ENCODE measurements at places on chromosomes 7 and 10. TPM values are rescaled to one million over a fixed set of nuclear protein-coding genes. Genes with fewer than 3 reads are reported as not detected.
A peak's percentile ranks its signal among the peaks of the same experiment; 100 is the strongest.

Gene CPA2
- not detected for total RNA-seq

Gene SVOPL
- total RNA-seq = 0.72 TPM

Gene RELN
- total RNA-seq = 31.9 TPM

Gene DHX32
- 29.2 TPM for total RNA-seq

Gene SH2D4B
- total RNA-seq = not detected

Gene PLEKHA1
- total RNA-seq = 65.4 TPM

Gene MRLN
- 120 TPM for total RNA-seq

Gene ORC5
- 213 TPM for total RNA-seq

Gene NACAD
- total RNA-seq = 5.1 TPM

DNA sequence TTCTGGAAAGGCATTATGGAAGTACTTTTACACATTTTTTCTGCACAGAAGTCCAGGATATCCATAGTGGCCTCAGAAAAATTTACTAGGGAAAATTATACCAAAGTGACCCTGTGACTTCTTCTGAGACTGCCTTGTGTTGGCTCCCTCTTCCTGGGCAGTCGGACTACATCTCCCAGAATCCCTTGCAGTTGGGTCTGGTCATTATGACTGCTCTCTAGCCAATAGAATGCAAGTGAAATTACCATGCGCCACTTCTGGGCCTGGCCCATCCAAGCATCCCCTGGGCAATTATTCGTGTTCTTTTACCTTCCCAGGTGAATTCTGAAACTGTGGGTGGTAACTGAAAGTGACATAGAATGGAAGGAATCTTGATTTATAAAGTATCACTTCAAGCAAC, 430.9 kb downstream of the ACTR3B start:
- DNase-seq = peak; percentile 2

DNA sequence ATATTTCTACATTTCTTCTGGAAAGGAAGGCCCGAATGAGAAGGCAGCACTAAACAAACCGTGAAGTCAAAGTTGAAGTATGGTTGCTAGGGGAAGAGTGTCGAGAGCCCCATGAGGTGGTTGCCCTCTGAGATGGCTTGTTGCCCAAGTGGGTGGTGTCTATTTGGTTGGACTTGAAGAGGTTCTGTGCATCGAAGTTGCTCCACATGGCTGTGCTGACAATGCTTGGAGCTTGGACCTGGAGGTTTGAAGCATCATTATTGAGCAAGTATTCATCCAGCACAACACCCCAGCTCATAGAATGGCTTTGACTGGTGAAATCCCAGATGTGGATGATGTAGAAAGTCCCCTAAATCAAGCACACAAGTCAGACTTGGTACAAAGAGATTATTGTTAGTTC, 165.2 kb upstream of the CDCA7L start:
- no peak for DNase-seq

GRCh38 chr10:61608255-61609033, 54.3 kb upstream of the CABCOCO1 start:
- DNase-seq = no peak

GRCh38 chr7:44819292-44819691, 22.8 kb downstream of the PPIA start:
- no peak for DNase-seq

- DNase-seq = no peak
Observed at GRCh38 chr7:15543256-15543655, 18.6 kb downstream of the AGMO start.

DNA sequence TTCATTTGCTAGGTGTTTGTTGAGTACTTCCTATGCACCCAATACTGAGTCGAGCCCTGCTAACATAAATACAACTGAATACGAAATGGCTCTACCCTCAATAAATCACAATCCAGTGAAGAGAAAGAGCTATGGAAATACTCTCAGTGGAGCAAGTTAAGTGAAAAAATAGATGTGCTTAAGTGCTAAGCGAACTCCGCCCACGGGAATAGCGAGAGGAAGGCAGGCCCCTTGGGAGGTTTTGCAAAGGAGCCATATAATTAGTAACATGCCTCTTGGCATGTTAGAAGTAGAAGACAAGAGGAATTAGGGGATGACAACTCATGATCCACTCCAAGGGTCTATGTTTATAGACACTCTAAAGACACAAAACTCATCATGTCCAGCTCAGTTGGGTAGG, 42.8 kb upstream of the TSPAN33 start:
- no peak for DNase-seq

- DNase-seq = peak; percentile 26
Observed at GRCh38 chr10:127279334-127279774, 83.0 kb upstream of the INSYN2A start.

DNA sequence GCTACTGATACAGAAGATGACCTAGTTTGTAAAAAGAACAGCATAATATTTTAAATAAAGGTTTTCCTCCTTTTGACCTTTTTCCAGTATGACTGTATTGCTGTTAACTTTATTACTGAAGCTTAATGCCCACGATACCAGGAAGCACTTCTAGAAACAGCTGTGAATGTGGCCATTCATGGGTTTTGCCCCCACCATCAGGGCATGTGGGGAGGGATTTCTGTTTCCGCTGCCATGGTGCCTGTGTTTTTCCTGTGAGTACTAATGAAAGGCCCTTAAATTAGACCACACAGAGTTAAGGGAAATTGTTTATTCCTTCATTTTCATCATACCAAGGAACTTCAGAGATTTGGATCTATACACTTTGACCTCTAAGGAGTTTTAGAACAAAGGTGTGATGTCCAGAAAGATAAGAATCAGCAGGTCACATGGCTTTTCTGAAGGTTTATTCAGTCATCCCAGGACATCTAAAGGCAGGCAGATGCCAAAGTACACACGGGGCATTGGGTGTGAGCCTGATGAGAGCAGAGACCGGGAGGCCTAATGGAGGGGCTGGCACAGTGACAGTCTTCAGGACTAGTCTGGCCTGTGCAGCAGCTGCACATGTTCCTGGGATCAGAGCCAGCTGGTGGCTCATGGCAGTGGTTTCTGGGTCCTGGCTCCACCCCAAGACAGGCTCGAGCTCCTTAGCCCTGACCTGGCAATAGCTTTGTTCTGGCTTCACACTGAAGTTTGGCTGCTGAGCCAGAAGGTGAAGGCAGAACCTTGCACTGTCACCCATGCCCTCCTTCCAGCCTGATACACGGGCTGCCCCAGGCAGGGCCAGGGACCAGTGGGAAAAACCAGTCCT, 190.9 kb downstream of the REEP3 start:
- DNase-seq = peak; percentile 98

DNA sequence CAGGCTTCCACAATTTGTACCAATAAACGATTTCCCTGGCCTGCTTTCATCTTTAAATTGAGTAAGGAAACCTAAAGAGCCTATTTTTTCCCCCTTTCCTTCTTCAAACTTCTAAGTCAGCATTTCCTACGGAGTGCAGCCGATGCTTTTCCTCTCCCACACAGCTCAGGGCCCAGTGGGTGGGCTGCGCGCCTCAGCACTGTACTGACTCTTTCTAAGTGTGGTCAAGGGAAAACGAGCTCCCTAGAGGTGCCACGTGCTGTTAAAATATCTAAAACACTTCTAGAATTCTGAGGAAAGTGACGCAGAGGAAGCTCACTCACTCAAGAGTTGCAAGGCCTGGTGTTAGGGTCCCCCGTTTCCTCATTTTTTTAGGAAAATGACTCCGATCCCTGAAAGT, 29.0 kb downstream of the STEAP1B start:
- no peak for DNase-seq

DNA sequence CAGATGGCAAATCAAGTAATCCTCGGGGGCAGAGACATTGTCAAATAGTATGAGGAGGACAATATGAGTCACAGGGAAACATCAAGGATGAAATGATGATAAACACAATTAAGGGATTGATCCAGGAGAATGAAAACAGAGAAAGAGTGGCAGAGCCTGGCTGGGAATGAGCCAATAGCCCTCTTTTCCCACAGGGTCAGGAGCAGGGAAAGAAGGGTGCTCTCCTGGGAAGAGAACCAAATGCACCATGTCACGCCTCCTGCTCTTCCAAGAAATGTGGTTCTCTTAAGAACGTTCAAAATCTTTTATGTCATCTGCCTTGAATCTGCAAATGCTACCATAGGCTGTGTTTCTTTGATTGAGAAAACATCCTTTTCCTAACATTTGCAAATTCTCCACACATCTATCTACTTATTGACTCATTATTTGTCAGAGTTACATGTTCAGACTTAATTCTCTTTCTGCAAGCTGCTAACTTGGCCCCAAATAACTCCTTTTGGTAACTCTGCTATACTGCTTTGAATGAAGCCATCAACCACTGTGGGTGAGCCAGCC, 50.6 kb downstream of the HIPK2 start:
- DNase-seq = no peak

GRCh38 chr7:4650433-4651047, 31.6 kb upstream of the FOXK1 start:
- DNase-seq = peak; percentile 44

DNA sequence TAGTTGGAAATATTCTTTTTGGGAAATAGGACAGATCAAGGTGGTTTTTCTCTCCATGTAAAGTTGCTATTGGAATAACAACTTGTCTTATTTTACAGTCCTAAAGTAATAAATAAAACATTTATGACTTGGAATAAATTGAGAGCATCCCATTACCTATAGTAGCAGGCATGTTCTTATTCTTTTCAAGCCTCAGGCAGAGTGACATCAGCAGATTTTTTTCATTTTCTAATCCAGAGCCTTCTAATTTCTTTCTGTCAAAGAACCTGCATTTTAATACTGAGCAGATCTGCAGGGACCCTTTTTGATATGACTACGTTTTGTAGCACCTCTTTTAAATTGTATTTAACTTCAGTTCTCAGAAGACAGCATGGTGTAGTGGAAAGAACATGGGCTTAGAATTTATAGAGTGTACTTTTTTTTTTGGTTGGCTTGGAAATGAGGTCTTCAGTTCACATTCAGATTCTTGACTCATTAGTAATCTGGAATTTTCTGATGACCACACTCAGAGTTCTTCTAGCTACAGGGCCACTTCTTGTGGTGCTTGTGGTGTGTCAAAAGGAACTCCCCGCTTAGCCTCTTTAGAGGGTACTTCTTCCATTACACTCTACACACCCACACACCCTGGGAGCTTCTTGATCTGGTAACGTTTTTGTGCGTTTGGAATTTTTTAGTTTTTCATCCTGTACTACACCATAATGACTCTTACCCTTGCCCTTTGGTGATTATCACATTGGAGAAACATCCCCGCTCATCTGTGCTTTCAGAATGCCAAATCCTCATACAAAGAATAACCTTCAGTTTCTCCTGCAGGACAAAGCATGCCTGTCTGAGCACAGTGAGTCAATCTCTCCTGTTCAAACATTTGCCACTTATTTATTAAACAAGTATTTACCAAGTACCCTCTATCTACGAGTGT, 34.6 kb downstream of the AGK start:
- no peak for DNase-seq

GRCh38 chr7:132019703-132020102, 463.3 kb upstream of the PODXL start:
- DNase-seq = no peak

DNA sequence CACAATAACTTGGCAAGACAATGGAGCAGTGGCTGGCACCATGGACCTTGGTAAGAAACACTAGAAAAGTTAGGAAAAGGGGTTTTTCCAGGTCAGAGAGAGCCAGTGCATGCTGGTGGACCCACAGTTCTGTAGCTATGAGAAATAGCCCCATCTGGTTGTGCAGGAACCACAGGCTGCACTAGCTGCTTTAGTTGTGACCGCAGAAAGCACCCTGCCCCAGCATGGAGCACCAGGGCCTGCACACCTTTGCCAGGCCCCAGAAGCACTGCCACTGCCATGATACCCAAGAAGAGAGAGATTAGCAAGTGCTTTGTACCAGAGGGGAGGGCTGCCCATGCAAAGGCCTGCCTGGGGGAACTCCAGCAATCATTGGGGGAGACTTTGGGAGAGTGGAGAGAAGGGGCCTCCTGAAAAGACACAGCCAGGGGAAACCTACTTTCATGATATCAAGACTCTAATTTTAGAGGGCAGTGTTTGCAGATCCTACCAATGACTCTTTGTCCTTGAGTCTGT, 256.1 kb upstream of the C7orf33 start:
- DNase-seq = no peak

DNA sequence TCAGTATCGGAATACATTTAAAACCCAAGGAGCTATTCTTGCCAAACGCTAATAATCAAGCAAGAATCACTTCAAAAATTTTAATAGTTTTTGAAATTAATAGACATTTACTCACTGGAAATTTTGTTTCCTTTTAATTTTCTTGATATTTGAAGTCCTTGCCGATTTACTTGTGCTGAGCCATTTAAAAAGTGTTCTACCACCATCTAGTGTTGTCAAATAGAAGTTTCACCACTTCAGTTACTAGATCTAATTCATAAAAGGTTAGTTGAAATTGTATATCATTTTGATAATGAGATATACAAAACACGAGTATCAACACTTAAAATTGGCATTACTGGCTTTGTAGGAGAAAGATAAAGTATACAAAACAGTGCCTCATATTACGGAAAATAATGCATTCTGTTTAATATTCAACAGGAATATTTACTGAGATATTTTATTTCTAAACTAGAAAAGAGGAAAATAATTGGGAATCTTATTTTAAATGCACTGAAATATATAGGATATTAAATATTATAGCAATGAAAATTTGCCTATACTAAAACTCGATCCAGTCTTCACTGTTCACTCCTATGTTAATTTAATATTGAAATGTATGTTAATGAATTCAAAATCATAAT, 664.8 kb upstream of the SEMA3D start:
- DNase-seq = peak; percentile 42

GRCh38 chr10:112539340-112539739, 92.3 kb downstream of the VTI1A start:
- DNase-seq = no peak

DNA sequence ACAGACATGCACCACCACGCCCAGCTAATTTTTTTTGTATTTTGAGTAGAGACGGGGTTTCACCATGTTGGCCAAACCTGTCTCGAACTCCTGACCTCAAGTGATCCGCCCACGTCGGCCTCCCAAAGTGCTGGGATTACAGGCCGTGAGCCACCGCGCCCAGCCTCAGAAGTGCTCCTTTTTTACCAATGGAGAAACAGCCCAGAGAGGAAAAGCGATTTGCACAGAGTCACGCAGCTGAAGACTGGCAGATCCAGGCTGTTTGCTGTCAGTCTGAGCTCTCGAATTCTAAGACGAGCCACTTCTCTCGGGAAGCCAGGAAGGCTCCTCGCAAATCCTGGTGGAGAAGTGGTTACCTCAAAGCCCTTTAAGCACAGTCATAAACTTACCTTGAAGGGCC, 57.4 kb upstream of the SDK1 start:
- no peak for DNase-seq

DNA sequence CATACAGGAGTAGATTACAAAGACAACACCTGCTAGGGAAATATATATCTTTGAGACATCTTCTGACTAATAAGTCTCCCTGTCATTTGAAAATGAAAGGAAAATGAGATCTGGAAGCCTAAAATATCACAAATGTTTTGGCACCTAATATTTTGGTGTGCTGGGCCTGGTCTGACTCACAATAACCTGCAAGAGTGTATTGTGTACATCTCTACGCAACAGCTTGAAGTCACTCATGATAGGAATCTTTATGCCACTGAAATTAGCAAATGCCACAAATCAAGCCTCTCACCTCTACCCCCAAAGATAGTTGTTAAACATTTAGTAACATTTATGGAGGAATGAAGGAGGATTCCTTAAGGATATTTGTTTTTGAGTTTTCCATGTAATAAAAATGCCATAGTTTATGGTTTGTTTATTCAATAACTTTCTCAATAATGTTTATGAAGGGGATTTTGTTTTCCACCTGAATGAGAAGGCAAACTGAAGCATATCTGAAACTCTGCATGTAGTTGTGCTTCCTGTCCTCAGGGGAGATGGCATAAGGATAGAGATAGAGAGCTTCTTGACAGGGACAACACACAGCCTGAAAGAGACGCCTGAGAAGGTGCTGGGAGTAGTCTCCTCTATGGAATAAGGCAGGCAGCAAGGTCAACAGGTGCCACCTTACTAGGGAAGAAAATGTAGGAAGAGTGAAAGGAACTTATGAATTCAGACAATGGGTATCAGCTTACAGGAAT, 197.4 kb downstream of the AHR start:
- DNase-seq = no peak
